Activated CD4-positive, alpha-beta T cell treated with anti-CD3 and anti-CD28 coated beads, Interleukin-2, amount 10 ng/mL, durations not matched to agents 24 days and 14 days (primary cell): ENCODE measurements at places on chromosomes 16 and 17. TPM values are rescaled to one million over a fixed set of nuclear protein-coding genes. Genes with fewer than 3 reads are reported as not detected.

DNA sequence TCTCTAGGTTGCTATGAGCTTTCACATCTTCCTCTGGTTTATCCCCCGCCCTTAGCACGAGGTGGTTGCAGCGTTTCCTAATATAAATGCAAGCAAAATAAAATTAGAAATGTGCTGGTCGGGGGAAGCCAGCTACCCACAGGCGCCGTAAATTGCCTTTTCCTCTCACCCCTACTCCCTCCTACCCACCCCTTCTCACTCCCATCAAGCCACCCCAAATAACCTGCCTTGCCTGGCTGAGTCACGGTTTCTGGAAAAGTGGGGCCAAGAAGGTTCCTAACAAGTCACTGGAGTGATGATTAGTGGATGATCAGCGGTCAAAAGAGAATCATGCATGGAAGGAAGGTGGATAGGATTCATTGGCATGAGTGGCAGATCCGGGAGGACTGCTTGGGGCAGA lies 120.9 kb upstream of the RBFOX1 start:
- H3K27ac ChIP-seq, result no peak overlapping the region
- no peaks in the 10 kb centered on the region for H3K36me3 ChIP-seq
- H3K4me1 ChIP-seq, result no peaks in the 10 kb centered on the region
- DNase-seq, result no peak
- no peak overlapping the region for H3K4me3 ChIP-seq
- H3K27me3 ChIP-seq, result no peaks in the 10 kb centered on the region

DNA sequence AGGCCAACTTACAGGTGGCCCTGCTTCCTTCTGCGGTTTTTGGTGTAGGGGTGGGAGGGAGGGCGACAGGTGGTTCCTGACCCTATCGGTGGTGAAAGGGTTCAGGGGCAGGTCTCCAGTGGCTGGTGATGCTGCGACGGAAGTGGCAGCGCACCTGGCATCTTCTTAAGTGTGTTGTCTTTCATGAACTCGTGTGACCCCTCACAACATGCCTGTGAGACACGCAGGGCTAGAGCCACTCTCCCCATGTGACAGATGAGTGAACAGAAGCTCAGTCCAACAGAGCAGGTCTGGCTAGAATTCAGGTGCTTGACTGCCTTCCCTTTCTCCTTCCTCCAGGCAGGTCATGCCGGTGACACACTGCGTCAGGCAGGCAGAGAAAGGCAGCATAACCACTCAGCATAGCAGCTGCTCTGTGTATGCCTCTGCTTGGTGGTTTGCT lies 8.0 kb downstream of the TNFAIP1 start:
- H3K4me3 ChIP-seq, result no peak overlapping the region
- peaks cover 58% of the 10 kb centered on the region for H3K36me3 ChIP-seq
- no peaks in the 10 kb centered on the region for H3K27me3 ChIP-seq
- no peak for DNase-seq
- no peak overlapping the region for H3K27ac ChIP-seq

DNA sequence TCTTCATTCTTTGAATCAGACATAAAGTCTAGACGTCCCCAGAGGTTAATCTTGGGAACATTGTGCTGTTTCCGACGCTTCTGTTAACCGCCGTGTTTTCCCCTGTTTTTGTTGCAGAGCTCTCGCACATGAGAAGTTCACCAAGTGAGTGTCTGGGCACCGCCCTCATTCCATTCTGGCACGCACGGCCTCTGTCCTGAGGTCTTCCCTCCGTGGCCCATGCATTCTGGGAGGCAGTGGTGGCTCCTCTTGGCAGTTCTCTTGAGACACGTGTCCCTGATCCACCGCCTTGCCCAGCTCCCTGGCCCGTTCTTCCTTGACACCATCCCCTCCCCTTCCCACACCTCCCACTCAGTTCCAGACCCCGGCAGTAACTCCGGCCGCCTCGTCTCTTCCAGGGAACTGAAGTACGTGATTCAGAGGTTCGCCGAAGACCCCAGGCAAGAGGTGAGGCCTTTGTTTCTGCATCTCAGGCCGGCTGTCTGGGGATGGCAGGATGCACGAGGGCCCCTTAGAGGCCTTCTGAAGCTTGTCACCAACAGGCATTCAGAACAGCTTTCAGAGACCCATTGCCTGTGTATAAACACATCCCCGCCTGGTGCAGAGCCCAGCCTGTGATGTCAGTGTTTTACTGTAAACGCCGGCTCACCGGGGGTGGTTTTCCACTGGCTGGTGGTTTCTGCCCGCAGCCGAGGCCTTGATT lies 85.9 kb upstream of the PLCG2 start:
- H3K27me3 ChIP-seq, result no peaks in the 10 kb centered on the region
- no peak overlapping the region for H3K4me3 ChIP-seq
- H3K27ac ChIP-seq, result no peak overlapping the region

GRCh38 chr16:3484318-3485096 lies 10.8 kb downstream of the C16orf90 start:
- DNase-seq, result no peak
- no peaks in the 10 kb centered on the region for H3K27me3 ChIP-seq
- H3K27ac ChIP-seq, result no peak overlapping the region

DNA sequence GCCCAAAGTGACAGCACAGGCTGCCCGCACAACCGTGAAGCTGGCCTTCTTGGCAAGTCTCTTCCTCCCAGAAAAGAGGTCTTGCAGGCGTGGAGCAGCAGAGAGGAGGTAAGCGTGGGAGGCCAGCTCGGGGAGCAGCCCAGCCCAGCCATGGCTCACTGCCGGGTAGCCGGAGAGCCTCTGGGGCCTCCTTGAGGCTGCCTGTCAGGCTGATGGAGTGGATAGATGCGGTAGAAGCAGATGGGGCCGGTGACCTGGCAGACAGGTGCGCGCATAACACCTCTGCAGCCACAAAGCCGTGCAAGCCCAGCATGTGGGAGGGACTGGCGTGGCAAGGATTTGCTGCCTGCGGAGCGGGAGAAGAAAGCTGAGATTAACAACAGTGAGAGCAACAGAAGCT lies 17.1 kb upstream of the DOK4 start:
- peaks cover 11% of the 10 kb centered on the region for H3K4me1 ChIP-seq
- H3K27ac ChIP-seq, result no peak overlapping the region
- H3K4me3 ChIP-seq, result no peak overlapping the region
- no peak for DNase-seq

VTN gene
- 0.23 and 0.24 TPM in 2 replicates for total RNA-seq

SLC6A2 gene
- not detected in 2 replicates for total RNA-seq
